ENCODE measurements at places on chromosomes 4 and X. TPM values are rescaled to one million over a fixed set of nuclear protein-coding genes. Genes with fewer than 3 reads are reported as not detected.

SYTL5 gene
- 5.1 TPM for total RNA-seq

OTUD6A gene
- total RNA-seq, result not detected

PPARGC1A gene
- 61.8 TPM for total RNA-seq

TLR8 gene
- total RNA-seq, result 0.64 TPM

SYN1 gene
- total RNA-seq, result 408 TPM

ZNF827 gene
- total RNA-seq, result 35.2 TPM

ATG4A gene
- total RNA-seq, result 7.1 TPM

GIMD1 gene
- total RNA-seq, result not detected

PABPC1L2A gene
- total RNA-seq, result 18.1 TPM

PIM2 gene
- 16.3 TPM for total RNA-seq

ASB12 gene
- not detected for total RNA-seq

CSTF2 gene
- 16.9 TPM for total RNA-seq

GNRHR gene
- not detected for total RNA-seq

SPANXA2 gene
- total RNA-seq, result not detected

USP46 gene
- total RNA-seq, result 94.5 TPM

GPR143 gene
- total RNA-seq, result 3.5 TPM

LRP2BP gene
- 15.2 TPM for total RNA-seq

PCSK1N gene
- total RNA-seq, result 365 TPM

TBC1D8B gene
- total RNA-seq, result 4.9 TPM

PSAPL1 gene
- total RNA-seq, result not detected
